IPS DF 19.7 (cell line): ENCODE measurements at places on chromosomes 4 and X.
A peak's percentile ranks its signal among the peaks of the same experiment; 100 is the strongest.

DNA sequence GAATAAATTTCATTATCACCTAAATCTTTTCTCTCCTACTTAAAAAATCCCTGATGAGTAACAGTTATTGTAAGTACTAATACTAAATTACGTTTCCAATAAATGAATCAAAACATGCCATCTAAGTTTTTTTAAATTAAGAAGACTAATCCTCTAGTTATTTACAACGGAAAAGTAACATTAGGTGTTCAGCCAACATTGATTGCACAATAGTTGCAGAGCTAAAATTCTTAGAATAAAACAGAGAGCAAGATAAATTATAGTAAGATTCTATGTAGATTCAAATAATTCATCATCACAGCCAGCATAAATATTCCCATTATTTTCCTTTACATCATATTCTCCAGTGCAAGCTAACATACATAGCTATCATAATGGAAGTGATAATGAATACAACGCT lies 139.2 kb downstream of the HDX start:
- DNase-seq: no peak

GRCh38 chr4:858041-858481 lies 32.1 kb upstream of the CPLX1 start:
- no peak for DNase-seq

- peak; percentile 38 for DNase-seq
Observed at GRCh38 chr4:123856689-123857545, 460.3 kb downstream of the SPRY1 start.

GRCh38 chr4:153647975-153648374 lies 36.1 kb upstream of the TLR2 start:
- DNase-seq: no peak

DNA sequence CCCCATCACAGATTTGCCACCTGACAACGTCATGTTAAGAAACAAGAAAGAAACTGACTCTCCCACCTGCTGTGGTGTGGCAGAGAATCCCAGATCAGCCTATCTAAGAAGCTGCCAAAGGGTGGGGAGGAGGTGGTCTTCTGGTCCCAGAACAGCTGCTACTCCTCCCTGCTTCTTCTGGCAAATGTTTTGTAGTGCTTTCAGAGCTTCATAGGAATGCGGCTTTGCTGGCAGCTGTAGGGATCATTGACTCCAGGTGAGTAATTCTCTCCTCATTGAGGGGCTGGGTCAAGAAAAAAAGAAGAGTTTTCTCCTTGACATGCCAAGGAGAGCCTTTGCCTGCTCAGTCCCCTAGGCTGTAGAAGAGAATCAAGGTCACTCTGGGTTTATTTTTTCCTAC lies 23.3 kb downstream of the NRK start:
- no peak for DNase-seq

DNA sequence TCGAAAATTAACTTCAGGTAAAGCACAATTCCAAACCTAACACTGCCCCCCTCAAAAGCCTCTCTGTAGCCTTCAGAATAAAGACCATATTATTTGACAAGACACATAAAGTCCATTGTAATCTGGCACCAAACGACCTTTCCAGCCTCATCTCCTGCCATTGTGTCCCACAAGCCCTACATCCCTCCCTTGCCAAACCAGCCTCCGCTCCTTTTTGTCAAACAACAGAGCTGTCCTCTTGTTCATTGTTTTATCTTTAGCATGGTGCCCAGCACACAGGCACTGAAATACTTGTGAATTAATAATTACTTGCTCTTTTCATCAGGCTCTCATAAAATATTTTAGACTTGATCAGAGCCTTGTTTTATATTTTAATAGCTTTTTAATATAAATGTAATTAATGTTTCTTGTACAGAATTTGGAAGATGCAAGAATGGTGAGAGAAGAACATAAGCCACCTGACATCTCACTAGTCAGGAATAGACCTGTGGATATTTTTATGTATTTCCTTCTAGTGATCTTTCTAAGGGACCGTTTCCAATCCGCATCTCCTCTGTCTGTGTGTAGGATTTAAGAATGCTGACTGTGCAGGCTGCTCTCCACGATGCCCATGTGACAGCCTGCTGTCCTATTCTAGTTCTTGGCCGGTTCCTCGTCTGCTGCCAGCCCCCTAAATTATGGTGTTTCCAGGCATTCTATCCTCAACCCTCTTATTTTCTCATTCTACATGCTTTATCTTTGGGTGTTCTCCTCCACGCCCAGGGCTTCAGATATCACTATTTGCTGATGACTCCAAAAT lies 3.0 kb upstream of the IRF2 start:
- DNase-seq: no peak
